Placental pericyte (primary cell): ENCODE measurements at places on chromosomes 13 and 19. TPM values are rescaled to one million over a fixed set of nuclear protein-coding genes. Genes with fewer than 3 reads are reported as not detected.

The KIR3DL1 gene
- not detected in 2 replicates for total RNA-seq

The GDF15 gene
- total RNA-seq = 98.2 and 1,056 TPM in 2 replicates

The CD22 gene
- 1.7 TPM in 1 of 2 replicates, not detected in the other for total RNA-seq

The PNMA8B gene
- 0.14 and 0.44 TPM in 2 replicates for total RNA-seq

The ANKRD24 gene
- 0.14 and 0.66 TPM in 2 replicates for total RNA-seq

The SKA3 gene
- 10.5 and 22.3 TPM in 2 replicates for total RNA-seq

The THSD1 gene
- 1.3 and 9.6 TPM in 2 replicates for total RNA-seq
